ENCODE measurements at places on chromosomes 4 and X.

- DNase-seq, result no peak
Observed at GRCh38 chr4:106527316-106527715, 158.7 kb upstream of the GIMD1 start.

- no peak for DNase-seq
Observed at GRCh38 chr4:15164571-15164970, 162.3 kb downstream of the CPEB2 start.

GRCh38 chr4:165359506-165359905 lies 19.3 kb upstream of the CPE start:
- no peak for DNase-seq

DNA sequence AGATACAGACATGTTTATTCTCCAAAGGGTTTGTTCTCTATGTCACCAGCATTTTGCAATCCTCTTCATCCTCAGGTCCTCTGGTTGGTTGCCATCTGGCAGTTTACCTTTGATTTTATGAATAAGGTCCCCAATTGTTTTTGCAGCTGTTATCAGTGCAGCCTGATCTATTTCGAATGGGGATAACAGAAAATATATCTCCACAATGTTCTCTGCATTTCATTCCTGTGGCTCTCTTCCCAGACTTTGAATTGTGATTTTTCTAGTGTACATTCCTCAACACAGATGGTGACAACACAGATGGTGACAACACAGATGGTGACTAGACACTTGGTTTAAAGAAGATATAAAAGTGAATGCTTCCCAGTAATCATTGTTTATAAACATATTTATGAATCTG lies 74.1 kb downstream of the FBXO8 start:
- no peak for DNase-seq

GRCh38 chr4:82275431-82276331 lies 98.1 kb downstream of the HNRNPD start:
- DNase-seq, result no peak

DNA sequence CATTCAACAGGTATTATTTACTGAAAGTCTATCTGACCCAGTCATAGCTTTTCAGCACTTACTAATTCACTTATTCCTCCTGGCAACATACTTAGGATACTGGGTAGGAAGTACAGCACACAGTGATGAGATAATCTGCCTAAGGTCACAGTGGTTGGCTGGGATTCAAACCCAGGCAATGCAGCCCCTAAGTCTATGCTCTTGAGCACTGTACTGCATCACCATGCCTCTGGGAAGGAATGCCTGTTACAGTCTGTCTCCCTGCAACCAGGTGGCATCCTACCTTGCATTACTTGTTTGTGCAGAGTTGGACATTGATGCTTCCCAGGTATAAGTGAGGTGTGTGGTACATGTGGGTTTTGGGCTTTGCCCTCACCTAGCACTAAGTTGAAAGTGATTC lies 21.5 kb upstream of the LRAT start:
- DNase-seq, result no peak

All from head of caudate nucleus (tissue), 42 donors.